Epithelial cell of proximal tubule (primary cell): ENCODE measurements at places on chromosomes 2 and 18.

DNA sequence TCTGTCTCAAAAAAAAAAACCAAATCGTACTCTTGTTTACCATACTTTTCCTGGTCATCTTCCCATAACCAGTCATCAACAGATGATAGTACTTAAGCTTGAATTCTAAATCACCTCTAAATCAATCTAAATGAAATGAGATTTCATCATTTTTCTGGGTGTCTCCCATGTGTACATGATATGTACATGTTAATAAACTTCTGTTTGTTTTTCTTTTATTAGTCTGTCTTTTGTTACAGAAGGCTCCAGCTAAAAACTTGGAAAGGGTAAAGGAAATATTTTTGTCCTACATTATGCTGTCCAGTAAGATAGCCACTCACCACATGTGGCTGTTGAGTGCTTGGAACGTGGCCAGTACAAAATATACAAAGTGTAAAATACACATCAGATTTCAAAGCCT is 78.7 kb upstream of the MSH6 start:
- no peak for DNase-seq

DNA sequence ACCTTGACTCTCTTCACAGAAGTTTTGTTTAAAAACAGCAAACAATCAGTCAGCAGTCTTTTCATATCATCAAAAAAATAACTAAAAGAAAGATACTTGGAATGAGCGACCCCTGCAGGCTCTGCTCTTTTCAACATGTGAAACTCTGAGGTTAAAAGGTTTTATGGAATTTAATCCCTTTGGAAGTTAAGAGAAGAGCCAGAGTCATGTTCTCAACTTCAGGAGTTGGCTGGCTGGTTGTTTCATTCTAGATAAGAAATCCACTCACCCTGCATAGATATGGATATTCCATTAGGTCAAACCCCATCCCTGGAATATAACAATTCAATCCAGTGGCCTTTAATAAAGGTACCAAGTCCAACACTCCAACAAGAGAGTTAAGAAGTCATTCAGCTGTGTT is 115.6 kb upstream of the RMDN2 start:
- DNase-seq: no peak

DNA sequence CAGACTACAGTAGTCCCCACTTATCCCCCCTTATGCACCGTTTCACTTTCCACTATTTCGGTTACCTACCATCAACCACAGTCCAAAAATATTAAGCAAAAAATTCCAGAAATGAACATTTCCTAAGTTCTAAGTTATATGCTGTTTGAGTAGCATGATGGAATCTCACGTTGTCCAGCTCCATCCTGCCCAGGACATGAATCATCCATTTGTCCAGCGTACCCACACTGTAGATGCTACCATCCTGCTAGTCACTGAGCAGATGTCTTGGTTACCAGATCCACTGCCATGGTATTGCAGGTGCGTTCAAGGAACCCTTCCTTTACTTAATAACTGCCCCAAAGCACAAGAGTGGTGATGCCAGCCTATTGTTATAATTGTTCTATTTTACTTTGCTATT is 87.9 kb downstream of the ACVR1 start:
- DNase-seq: no peak

- DNase-seq: no peak
These were observed 15.6 kb upstream of the CYTIP start for GRCh38 chr2:157459486-157459885.

- DNase-seq: no peak
These were observed 123.2 kb downstream of the OLA1 start for GRCh38 chr2:174125090-174125489.

GRCh38 chr2:178506101-178506500 is 25.8 kb downstream of the PLEKHA3 start:
- DNase-seq: no peak

DNA sequence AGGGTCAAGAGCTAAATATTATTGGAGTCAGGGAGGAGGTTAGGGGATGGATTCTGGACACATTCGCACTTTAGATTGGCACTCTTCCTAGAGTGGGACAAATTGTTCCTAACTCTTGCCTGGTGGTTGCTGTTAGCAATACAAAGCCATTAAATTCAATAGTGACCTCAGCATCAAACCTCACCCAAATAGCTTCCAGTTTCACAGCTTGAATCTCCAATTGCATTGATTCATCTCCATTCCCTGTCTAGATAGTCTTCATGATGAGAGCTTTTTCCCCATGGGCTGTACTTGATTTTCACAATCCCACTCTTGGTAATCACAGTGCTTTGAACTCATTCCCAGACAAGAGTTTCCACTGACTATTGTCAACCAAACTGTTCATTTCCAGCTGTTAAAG is 585.9 kb upstream of the SYT4 start:
- DNase-seq: no peak

GRCh38 chr2:191266201-191266600 is 21.0 kb downstream of the MYO1B start:
- no peak for DNase-seq

GRCh38 chr18:3912705-3913104 is 462.7 kb downstream of the TGIF1 start:
- DNase-seq: no peak

DNA sequence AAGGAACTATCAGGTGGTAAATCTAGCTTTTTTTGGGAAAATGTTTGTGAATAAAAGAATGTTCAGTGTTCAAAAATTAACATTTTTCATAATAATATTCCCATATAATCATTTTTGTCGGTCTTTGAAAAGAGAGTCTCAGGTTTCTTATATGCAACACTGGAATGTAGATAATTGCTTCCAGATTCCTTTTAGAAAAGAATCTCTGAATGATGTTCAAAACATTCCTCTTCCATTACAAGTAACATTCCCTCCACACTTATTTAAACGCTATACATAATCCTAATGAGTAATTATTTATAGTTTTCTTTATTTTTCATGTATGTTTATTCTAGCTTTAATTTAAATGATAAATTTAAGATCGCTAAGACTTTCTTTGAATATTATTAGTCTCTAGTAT is 7.0 kb downstream of the ZSWIM2 start:
- DNase-seq: no peak

- DNase-seq: no peak
These were observed 49.3 kb downstream of the GREB1 start for GRCh38 chr2:11582862-11583752.

GRCh38 chr2:218296847-218297246 is 4.5 kb upstream of the TMBIM1 start:
- no peak for DNase-seq

DNA sequence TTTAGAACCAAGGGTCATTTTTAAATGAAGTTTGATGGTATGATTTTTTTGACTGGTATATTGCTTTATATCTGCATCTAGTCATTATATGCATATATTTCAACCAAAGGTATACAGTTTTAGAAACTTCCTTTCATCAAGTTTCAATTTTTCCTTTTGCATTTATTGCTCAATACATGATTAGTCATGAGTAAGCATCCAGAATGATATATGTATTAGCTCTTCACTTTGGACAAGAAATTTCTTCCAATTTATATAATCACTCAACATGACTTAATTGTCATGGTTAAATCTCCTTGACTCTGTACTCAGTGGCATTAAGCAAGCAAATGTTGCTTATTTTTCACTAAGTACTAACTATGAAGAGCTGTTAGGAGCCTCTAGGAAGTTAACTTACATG is 123.6 kb downstream of the PLCL1 start:
- no peak for DNase-seq

- no peak for DNase-seq
These were observed 109.1 kb downstream of the MYCN start for GRCh38 chr2:16049406-16049805.

GRCh38 chr2:3535794-3536681 is 16.7 kb upstream of the ADI1 start:
- DNase-seq: peak; percentile 66

GRCh38 chr18:56001576-56001975 is 413.6 kb upstream of the TCF4 start:
- no peak for DNase-seq

GRCh38 chr2:18668221-18668620 is 78.9 kb upstream of the NT5C1B start:
- DNase-seq: no peak

GRCh38 chr2:174224665-174225288 is 23.6 kb downstream of the OLA1 start:
- DNase-seq: no peak

DNA sequence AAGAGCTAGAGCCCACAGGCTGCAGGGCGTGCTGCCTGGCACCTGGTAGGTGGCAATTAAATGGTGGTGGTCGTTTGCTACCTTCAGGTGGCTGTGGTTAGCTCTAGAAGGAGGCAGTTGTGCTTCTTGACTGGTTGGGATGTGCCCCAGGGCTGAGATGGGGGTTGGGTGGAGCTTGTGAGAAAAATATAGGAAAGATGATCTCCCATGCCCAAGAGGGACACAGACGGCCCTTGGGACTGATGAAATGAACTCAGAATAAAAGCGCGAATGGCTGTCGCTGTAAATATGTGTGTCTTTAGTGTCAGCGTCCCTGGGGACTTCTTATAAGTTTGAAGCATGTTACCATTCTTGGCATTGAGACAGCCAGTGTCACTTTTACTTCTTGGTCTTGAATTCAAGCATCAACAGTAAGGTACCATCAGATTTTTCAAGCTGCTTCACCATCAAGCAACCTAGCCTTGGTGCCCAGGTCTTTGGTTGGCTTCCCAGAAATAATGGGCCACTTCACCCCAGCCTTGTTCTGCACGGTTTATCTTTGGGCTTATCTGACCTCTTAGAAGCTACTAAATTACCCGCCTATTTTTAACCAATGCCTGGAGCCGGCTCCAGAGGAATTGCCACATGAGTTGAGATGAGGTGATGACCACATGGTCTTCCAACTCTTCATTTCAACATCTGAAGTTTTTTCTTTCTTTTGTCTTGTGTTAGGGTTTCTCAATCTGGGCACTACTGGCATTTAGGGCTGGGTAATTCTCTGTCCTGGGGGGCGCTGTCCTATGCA is 11.9 kb downstream of the LRRFIP1 start:
- no peak for DNase-seq

DNA sequence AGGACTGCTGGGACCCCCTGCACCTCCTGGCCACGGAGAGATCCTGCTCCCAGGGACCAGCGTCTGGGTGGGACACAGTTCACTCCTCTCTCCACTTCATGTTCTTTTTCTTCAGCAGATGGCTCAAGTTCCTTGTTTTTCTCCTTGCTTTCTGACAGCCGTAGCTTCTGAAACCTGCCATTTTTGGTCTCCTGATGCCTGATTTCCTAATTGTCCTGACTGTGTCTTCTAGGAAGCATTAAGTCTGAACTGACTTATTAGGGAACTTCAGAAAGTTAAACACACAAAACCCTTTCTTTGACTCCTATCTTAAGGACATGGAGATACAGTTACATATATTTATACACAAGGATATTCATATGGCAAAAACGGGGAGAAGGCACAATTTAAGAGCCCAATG is 22.7 kb downstream of the CNNM4 start:
- no peak for DNase-seq

DNA sequence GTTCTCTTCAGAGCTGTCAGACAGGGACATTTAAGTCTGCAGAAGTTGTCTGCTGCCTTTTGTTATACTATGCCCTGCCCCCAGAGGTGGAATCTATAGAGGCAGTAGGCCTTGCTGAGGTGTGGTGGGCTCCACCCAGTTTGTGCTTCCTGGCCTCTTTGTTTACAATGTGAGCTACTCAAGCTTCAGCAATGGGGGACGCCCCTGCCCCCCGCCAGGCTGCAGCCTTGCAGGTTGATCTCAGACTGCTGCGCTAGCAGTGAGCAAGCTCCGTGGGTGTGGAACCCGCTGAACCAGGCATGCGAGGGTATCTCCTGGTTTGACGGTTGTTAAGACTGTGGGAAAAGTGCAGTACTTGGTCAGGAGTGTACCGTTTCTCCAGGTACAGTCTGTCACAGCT is 24.0 kb upstream of the PAIP2B start:
- DNase-seq: no peak

GRCh38 chr2:122635686-122636085 is 880.2 kb downstream of the TSN start:
- DNase-seq: no peak

- DNase-seq: peak; percentile 79
These were observed 64.6 kb downstream of the TRPM8 start for GRCh38 chr2:233981574-233982420.

DNA sequence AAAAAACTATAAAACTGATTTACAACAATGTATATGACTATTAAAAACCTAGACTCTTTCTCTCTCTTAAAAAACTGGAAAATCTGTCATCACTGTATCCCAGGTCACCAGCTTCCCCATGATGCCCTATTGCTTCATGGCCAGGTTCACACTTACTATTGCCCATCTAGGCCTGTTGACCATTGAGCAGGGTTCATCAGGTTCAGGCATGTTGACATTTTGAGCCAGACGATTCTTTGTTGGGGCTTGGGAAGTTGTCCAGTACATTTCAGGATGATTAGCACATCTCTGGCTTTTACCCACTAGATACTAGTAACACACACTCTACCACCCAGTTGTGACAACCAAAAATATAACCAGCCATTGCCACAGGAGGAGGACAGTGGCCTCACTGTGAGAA is 26.9 kb upstream of the RAB27B start:
- DNase-seq: no peak
